ENCODE measurements at places on chromosomes 4 and X.

DNA sequence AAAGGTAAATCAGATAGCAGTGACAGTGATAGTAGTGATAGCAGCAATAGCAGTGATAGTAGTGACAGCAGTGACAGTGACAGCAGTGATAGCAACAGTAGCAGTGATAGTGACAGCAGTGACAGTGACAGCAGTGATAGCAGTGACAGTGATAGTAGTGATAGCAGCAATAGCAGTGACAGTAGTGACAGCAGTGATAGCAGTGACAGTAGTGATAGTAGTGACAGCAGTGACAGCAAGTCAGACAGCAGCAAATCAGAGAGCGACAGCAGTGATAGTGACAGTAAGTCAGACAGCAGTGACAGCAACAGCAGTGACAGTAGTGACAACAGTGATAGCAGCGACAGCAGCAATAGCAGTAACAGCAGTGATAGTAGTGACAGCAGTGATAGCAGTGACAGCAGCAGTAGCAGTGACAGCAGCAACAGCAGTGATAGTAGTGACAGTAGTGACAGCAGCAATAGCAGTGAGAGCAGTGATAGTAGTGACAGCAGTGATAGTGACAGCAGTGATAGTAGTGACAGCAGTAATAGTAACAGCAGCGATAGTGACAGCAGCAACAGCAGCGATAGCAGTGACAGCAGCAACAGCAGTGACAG is 6.1 kb downstream of the DSPP start:
- no peak for DNase-seq

DNA sequence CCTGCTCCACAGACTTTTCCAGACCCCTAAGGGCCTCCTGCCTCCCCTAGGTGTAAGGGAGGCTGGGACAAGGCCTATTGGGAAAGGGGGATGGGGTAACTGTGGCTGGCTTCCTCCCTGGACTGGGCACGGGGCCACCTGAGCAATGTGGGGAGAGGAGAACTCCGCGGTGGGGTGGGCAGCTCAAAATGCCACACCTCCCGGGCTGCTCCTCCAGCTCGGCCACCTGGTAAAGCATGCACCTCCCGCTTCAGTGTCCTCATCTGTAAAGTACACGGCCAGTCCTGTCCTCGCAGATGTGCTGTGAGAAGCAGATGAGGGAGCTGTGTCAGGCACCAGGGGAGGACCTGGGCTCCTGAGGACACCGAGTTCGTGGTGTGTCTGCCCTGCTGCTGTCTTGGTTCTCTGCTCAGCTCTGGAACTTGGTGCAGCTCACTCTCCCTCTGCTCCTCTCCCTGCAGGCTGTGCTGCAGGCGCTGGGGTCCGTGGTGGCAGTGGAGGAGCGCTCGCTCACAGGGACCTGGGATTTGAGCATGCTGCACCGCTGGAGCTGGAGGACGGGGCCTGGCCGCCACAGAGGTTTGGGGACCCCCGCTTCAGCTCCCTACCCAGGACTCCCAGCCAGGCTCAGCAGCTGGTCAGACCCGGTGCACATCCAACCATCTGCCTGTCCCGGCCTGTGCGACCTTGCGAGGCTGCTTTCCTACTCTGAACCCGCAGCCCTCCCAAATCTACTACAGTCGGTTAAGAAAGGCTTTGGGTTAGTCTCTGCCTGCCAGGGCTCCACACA is 20.8 kb upstream of the MRFAP1 start:
- no peak for DNase-seq

DNA sequence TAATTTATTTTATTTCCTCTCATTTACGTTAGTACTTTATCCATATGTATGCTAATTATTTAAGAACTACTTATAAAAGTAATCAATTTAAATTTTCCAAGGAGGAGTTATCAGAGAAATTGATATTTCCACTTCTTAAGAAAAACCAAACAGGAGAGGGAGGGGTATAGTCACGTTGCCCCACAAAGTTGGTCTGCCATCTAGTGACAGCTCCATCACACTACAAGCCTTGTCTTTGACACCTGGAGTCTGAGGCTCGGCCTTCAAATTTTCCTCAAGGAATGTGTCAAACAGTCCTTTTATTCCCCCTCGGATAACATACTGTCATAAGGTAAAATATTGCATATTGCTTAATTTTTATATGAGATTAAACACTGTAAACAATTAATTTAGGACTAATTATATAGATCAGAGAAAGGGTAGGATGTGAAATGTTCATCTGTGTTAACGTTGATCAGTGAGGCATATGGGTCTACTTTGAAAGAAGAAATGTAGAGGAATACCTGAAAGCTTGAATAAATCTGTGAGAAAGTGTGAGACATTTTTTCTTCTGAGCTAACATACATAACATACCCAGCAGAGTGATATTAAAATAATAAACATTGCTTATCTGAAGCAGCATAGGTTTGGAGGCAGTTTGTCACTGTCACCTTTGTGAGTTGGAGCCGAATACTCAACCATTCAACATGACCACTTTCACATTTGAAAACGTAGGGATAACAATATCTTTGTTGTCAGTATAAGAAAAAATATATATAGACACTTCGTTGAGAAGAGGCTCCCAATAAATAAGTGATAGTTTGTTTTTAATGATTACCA is 114.4 kb downstream of the GLRA3 start:
- DNase-seq = peak; percentile 82

- peak; percentile 13 for DNase-seq
Observed at GRCh38 chr4:132065940-132066495, 1083.1 kb upstream of the PCDH10 start.

GRCh38 chr4:57331959-57332358 is 221.8 kb upstream of the IGFBP7 start:
- no peak for DNase-seq

DNA sequence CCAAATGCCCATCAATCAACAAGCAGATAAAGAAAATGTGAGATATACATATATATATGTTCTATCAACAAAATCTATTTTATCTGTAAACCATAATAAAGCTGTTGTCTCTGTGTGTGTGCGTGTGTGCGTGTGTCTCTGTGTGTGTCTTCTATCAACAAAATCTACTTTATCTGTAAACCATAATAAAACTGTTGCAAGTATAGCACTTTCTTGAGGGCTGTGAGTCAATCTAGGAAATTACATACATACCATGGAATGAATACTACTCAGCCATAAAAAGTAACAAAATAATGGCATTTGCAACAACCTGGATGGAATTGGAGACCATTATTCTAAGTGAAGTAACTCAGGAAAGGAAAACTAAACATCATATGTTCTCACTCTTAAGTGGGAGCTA is 12.5 kb upstream of the PLK4 start:
- peak; percentile 8 for DNase-seq

DNA sequence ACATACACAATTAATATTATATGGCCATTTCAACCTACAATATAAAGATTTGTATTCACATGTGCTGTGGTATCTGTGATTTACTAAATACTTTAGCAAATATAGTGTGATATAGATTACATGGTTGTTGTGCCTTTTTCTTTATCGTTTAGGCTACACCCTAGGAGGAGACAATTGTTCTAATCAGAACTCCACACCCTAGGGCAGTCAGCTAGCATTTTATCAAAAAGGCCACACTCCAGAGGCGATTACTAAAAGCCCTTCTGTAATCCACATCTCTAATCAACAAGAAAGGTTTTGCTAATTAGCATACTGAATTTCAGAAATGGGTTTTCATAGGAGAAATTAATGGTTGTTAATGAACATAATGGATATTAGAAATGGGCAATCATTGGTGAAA is 319.5 kb upstream of the NOCT start:
- DNase-seq = no peak

GRCh38 chr4:62455871-62456270 is 1255.7 kb downstream of the ADGRL3 start:
- DNase-seq = peak; percentile 1

GRCh38 chrX:49079489-49080428 is at the start of gene WDR45:
Gene WDR45 (minus strand): TSS chrX:49079887. CDS start chrX:49078095, 1,792 bp downstream.
- peak; percentile 70 for DNase-seq

- DNase-seq = no peak
Observed at GRCh38 chr4:188680004-188680666, 540.9 kb downstream of the TRIML1 start.

- peak; percentile 72 for DNase-seq
Observed at GRCh38 chr4:113756005-113756410, 5.5 kb downstream of the CAMK2D start.

DNA sequence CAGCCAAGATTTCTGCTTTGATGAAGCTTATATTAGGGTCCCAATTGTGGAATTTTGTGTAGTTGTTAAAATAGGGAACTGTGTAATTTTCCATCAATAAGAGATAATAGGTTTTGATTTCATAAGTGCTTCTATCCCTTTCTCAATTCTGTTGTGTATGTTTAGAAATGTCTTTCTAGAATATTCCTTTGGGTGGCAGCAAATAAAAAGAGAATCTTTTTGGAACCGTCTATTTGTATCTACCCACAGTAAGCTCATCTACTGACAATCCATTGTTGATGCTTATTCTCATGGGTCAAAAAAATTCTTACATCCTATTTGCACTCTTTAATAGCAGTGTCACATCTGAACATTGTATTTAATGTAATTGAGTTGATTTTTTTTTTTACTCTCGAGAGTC is 61.7 kb downstream of the TMA16 start:
- peak; percentile 32 for DNase-seq

DNA sequence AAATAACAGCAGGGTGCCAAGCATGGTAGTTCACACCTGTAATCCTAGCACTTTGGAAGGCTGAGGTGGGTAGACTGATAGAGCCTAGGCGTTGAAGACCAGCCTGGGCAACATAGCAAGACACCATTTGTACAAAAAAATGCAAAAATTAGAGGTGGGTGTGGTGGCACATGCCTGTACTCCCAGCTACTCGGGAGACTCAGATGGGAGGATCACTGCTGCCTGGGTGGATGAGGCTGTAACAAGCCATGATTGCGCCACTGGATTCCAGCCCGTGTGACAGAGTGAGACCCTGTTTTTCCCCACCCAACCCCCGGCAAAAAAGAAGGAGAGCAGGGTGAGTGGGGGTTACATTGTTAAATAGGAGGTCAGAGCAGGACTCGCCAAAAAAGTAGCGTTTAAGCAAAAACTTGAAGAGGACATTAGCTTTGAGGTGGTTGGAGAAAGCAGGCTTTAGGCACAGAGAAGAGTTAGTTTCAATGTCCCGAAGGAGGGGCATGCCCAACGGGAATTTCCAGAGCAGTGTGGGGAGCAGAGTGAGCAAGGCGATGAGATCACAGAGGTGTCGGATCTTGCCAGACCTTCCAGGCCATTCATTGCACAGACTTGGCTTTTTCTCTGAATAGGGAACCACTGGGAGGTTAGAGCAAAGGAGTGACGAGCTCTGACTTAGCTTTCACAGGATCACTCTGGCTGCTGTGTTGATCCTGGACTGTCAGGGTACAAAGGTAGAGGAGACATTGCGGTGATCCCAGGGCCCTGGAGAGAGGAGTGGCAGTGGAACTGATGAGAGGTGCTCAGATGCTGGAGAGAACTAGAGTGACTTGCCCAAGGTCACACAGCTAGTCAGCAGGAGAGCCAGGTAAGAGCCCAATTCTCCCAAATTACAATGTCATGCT is 70.6 kb downstream of the TRAPPC11 start:
- DNase-seq = peak; percentile 9

GRCh38 chr4:67886281-67886680 is 2.5 kb upstream of the TMPRSS11D start:
- DNase-seq = peak; percentile 54
